ENCODE measurements at places on chromosomes 16 and 17. TPM values are rescaled to one million over a fixed set of nuclear protein-coding genes. Genes with fewer than 3 reads are reported as not detected.
A peak's percentile ranks its signal among the peaks of the same experiment; 100 is the strongest.

The HBQ1 gene
- total RNA-seq: 1.5 TPM

The GP1BA gene
- total RNA-seq: 0.47 TPM

The TTLL6 gene
- 35.4 TPM for total RNA-seq

The TMEM204 gene
- total RNA-seq: 0.22 TPM

The FOXF1 gene
- total RNA-seq: not detected

The EXOC3L1 gene
- total RNA-seq: 3.6 TPM

The PPP1R1B gene
- not detected for total RNA-seq

The RECQL5 gene
- total RNA-seq: 49.8 TPM

The CES5A gene
- total RNA-seq: not detected

The CPHXL gene
- not detected for total RNA-seq

GRCh38 chr16:2487903-2488531 is 13.1 kb downstream of the TBC1D24 start:
- no peak overlapping the region for H3K4me3 ChIP-seq
- peaks cover 20% of the 10 kb centered on the region for H3K4me1 ChIP-seq
- peaks cover 10% of the 10 kb centered on the region for H3K27me3 ChIP-seq

DNA sequence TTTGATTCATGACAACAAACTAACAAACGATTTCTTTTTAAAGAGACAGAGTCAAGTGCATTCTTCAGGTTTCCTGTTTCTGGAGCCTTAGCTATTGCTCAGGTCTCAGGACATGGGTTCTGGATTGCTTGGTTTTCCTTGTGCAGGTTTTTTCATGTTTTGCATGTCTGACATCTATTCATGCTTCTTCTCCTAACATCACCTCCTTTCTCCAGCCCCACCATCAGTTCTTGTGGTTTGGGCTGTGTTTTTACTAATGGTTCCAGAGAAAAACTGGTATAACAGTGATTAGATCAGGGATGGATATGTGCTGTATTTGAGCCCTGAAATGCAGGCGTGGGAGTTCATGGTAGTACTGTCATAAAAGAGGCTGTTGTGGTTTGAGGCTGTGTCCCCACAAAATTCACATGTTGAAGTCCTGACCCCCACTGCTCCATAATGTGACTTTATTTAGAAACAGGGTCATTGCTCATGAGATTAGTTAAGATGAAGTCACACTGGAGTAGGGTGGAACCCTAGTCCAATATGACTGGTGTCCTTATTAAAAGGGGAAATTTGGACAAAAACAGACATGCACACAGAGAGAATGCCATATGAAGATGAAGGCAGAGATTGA is 67.9 kb downstream of the IRX6 start:
- H3K4me3 ChIP-seq: no peak overlapping the region
- no peak for DNase-seq

GRCh38 chr17:59963738-59964481 is 630 bp downstream of the RNFT1 start:
- peak; percentile 29 for DNase-seq
- H3K27ac ChIP-seq: peak overlapping the region; percentile 64
- no peaks in the 10 kb centered on the region for H3K36me3 ChIP-seq
- peak overlapping the region; percentile 93 for H3K4me3 ChIP-seq

DNA sequence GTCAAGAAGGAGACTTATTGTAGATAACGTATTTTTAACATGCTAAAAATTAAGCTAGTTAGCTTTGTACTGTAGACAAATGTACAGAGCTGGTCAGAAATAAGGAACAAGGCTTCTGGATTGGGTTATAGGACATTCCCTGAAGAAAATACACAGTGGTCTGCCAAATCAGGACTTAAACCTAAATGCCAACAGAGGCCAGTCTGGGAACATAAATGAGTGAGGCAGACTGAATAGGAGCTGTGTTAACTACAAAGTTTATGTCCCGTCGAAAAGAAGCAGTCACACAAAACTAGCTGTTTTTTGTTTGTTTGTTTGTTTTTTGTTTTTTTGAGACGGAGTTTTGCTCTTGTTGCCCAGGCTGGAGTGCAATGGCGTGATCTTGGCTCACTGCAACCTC is 120.4 kb upstream of the C17orf78 start:
- peaks cover 13% of the 10 kb centered on the region for H3K4me1 ChIP-seq
- no peak overlapping the region for H3K27ac ChIP-seq
- DNase-seq: no peak
- H3K27me3 ChIP-seq: no peaks in the 10 kb centered on the region
- peaks cover 5% of the 10 kb centered on the region for H3K36me3 ChIP-seq
- no peak overlapping the region for H3K4me3 ChIP-seq

GRCh38 chr17:76994237-76994637 is 126.0 kb downstream of the MGAT5B start:
- no peak overlapping the region for H3K4me3 ChIP-seq
- H3K27me3 ChIP-seq: no peaks in the 10 kb centered on the region
- H3K27ac ChIP-seq: no peak overlapping the region
- no peaks in the 10 kb centered on the region for H3K36me3 ChIP-seq
- no peak for DNase-seq
- H3K4me1 ChIP-seq: peaks cover 7% of the 10 kb centered on the region

GRCh38 chr16:10729104-10730048 is 14.3 kb upstream of the NUBP1 start:
- H3K27me3 ChIP-seq: peaks cover 2% of the 10 kb centered on the region
- no peaks in the 10 kb centered on the region for H3K36me3 ChIP-seq
- DNase-seq: no peak

GRCh38 chr16:72657791-72658190 is 390.1 kb downstream of the ZFHX3 start:
- H3K27ac ChIP-seq: no peak overlapping the region
- no peak overlapping the region for H3K4me3 ChIP-seq
- H3K36me3 ChIP-seq: peaks cover 5% of the 10 kb centered on the region
- DNase-seq: no peak
- H3K27me3 ChIP-seq: no peaks in the 10 kb centered on the region
- H3K4me1 ChIP-seq: no peaks in the 10 kb centered on the region

DNA sequence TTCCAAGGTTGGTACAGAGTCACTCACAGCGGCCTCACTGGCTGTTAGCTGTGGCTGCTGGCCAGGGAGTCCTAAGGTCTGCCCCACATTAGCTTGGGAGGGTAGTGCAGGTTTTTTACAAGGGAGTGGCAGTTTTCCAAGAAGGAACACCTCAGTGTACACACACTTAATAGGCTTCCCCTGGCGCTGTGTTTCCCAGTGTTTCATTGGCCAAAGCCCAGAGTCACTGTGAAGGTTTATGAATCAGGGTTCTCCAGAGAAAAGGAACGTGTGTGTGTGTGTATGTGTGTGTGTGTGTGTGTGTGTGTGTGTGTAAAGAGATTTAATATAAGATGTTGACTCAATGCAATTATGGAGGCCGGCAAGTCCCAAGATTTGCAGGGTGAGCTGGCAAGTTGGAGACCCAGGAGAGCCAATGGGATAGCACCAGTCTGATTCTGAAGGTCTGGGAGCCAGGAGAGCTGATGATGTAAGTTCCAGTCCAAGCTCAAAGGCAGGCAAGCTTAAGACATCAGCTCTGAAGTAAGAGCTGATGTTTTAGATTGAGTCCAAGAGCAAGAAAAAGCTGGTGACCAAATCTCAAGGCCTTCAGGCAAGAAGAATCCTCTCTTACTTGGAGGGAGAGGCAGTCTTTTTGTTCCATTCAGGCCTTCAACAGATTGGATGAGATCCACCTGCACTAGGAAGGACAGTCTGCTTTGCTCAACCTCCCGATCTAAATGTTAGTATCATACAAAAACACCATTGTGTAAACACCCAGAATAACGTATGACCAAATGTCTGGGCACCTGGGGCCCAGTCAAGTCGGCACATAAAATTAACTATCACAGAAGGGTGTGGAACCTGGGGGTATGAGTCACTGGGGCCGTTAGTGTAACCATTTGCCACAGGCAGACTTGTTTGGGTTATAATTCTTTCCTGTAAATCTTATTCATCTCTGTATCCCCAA is 206.8 kb downstream of the PRKCA start:
- no peaks in the 10 kb centered on the region for H3K36me3 ChIP-seq
- H3K4me1 ChIP-seq: no peaks in the 10 kb centered on the region
- H3K4me3 ChIP-seq: no peak overlapping the region

- no peaks in the 10 kb centered on the region for H3K27me3 ChIP-seq
- H3K36me3 ChIP-seq: no peaks in the 10 kb centered on the region
- no peak overlapping the region for H3K27ac ChIP-seq
- peaks cover 2% of the 10 kb centered on the region for H3K4me1 ChIP-seq
- DNase-seq: no peak
- H3K4me3 ChIP-seq: no peak overlapping the region
These were observed 222.9 kb downstream of the PRKCA start for GRCh38 chr17:66525338-66525737.

- H3K27ac ChIP-seq: peak overlapping the region; percentile 17
- no peak for DNase-seq
- no peaks in the 10 kb centered on the region for H3K4me1 ChIP-seq
- peaks cover 17% of the 10 kb centered on the region for H3K27me3 ChIP-seq
- no peaks in the 10 kb centered on the region for H3K36me3 ChIP-seq
These were observed 537 bp upstream of the GJC1 start for GRCh38 chr17:44830359-44831288.

- H3K36me3 ChIP-seq: peaks cover 33% of the 10 kb centered on the region
- peaks cover 2% of the 10 kb centered on the region for H3K27me3 ChIP-seq
- DNase-seq: no peak
- H3K4me3 ChIP-seq: no peak overlapping the region
These were observed 72.9 kb downstream of the SLC5A11 start for GRCh38 chr16:24918641-24919040.

- H3K36me3 ChIP-seq: no peaks in the 10 kb centered on the region
- no peak overlapping the region for H3K27ac ChIP-seq
- no peak overlapping the region for H3K4me3 ChIP-seq
- no peaks in the 10 kb centered on the region for H3K27me3 ChIP-seq
These were observed 33.3 kb upstream of the USP43 start for GRCh38 chr17:9612006-9612405.

GRCh38 chr17:35160354-35161201 is 13.0 kb downstream of the UNC45B start:
- no peak for DNase-seq
- no peaks in the 10 kb centered on the region for H3K27me3 ChIP-seq
- peaks cover 4% of the 10 kb centered on the region for H3K36me3 ChIP-seq
- H3K27ac ChIP-seq: no peak overlapping the region
- peaks cover 3% of the 10 kb centered on the region for H3K4me1 ChIP-seq
- no peak overlapping the region for H3K4me3 ChIP-seq

GRCh38 chr17:73255671-73256181 is 6.0 kb downstream of the CPSF4L start:
- peak; percentile 84 for DNase-seq
- H3K4me3 ChIP-seq: no peak overlapping the region
- no peak overlapping the region for H3K27ac ChIP-seq
- H3K27me3 ChIP-seq: peaks cover 3% of the 10 kb centered on the region

GRCh38 chr17:3761918-3762380 is 38.2 kb downstream of the HASPIN start:
- no peak overlapping the region for H3K4me3 ChIP-seq
- peaks cover 5% of the 10 kb centered on the region for H3K27me3 ChIP-seq
- DNase-seq: no peak
- H3K4me1 ChIP-seq: no peaks in the 10 kb centered on the region
- peaks cover 24% of the 10 kb centered on the region for H3K36me3 ChIP-seq

GRCh38 chr17:81578561-81579225 is 26.5 kb upstream of the FAAP100 start:
- peaks cover 12% of the 10 kb centered on the region for H3K36me3 ChIP-seq
- no peak overlapping the region for H3K27ac ChIP-seq

- H3K27ac ChIP-seq: peak overlapping the region; percentile 92
- H3K4me3 ChIP-seq: peak overlapping the region; percentile 84
- H3K27me3 ChIP-seq: peaks cover 3% of the 10 kb centered on the region
- H3K4me1 ChIP-seq: peaks cover 11% of the 10 kb centered on the region
These were observed 607 bp upstream of the NCOR1 start for GRCh38 chr17:16215965-16216316.

GRCh38 chr17:70040336-70040735 is 34.7 kb upstream of the KCNJ16 start:
- DNase-seq: no peak
- no peaks in the 10 kb centered on the region for H3K27me3 ChIP-seq
- no peak overlapping the region for H3K27ac ChIP-seq
- no peak overlapping the region for H3K4me3 ChIP-seq
- no peaks in the 10 kb centered on the region for H3K4me1 ChIP-seq

- peaks cover 50% of the 10 kb centered on the region for H3K4me1 ChIP-seq
- DNase-seq: peak; percentile 79
- H3K27ac ChIP-seq: peak overlapping the region; percentile 96
- H3K27me3 ChIP-seq: peaks cover 19% of the 10 kb centered on the region
These were observed 5.4 kb upstream of the BCAR1 start for GRCh38 chr16:75256696-75257343.

GRCh38 chr16:52964290-52964689 is 88.4 kb downstream of the CHD9NB start:
- H3K27me3 ChIP-seq: no peaks in the 10 kb centered on the region
- H3K4me3 ChIP-seq: no peak overlapping the region
- H3K36me3 ChIP-seq: no peaks in the 10 kb centered on the region

GRCh38 chr17:79574656-79575055 is 36.2 kb downstream of the RBFOX3 start:
- H3K27ac ChIP-seq: no peak overlapping the region
- peaks cover 10% of the 10 kb centered on the region for H3K4me1 ChIP-seq
- H3K4me3 ChIP-seq: no peak overlapping the region

DNA sequence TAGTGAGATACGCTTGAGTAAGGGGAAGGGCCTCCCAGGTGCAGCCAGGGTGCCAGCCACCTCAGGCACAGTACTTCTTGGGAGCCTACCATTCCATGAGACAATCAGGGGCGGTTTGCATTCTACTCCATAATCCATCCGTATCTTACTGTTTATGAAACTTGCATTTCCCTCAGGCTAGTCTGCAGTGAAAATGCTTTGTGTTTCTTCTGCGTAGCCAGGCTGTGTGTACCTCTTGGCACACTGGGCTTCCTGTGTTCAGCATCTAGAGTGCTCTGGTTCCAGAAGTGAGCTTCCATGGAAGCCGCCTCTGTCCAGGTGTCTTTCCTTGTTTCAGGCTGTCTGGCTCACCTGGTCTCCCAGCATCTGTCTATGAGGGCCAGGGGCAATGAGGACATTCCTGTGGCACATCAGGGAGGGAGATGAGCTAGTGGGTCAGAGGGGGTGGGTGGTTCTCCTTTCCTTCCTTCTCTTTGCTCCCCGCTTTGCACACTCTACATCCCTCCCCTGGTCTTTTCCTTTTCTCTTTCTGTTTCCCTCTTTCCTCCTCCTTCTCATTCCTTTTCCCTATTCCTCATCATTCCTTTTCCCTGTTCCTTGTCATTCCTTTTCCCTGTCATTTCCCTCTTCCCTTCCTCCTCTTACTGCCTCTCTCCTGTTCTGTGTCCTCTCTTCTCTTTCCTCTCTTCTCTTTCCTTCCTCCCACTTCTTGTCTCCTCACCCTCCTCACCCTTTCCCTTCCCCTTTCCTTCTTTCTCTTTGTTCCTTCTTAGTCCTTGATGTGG is 386.5 kb downstream of the CPPED1 start:
- H3K4me1 ChIP-seq: peaks cover 4% of the 10 kb centered on the region
- DNase-seq: no peak
- no peak overlapping the region for H3K27ac ChIP-seq
- H3K27me3 ChIP-seq: peaks cover 2% of the 10 kb centered on the region

DNA sequence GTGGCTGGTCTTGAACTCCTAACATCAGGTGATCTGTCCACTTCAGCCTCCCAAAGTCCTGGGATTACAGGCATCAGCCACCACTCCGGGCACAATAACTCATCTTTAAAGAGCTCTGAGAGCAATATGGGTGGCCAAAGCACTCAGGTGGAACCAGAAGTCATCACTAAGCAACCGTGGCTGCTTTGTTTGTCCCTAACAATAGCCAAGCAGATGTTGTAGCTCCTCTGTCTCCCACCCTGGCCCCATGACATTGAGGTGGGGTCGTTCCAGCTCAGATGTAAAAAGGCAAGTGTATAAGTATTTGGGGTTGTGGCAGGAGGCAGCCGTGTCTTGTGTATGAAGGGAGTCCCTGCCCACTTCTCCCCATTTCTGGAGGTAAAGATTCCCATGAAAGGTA is 3.7 kb upstream of the SCIMP start:
- H3K27me3 ChIP-seq: no peaks in the 10 kb centered on the region
- no peaks in the 10 kb centered on the region for H3K36me3 ChIP-seq
- H3K27ac ChIP-seq: no peak overlapping the region
- H3K4me1 ChIP-seq: no peaks in the 10 kb centered on the region

- H3K4me3 ChIP-seq: no peak overlapping the region
- H3K27me3 ChIP-seq: peaks cover 2% of the 10 kb centered on the region
- H3K27ac ChIP-seq: no peak overlapping the region
These were observed 75.2 kb downstream of the CPPED1 start for GRCh38 chr16:12728469-12728868.
